ENCODE measurements at places on chromosomes 16 and 17.

- no peak for DNase-seq
Observed at GRCh38 chr16:54030451-54030850, 256.1 kb downstream of the IRX3 start.

DNA sequence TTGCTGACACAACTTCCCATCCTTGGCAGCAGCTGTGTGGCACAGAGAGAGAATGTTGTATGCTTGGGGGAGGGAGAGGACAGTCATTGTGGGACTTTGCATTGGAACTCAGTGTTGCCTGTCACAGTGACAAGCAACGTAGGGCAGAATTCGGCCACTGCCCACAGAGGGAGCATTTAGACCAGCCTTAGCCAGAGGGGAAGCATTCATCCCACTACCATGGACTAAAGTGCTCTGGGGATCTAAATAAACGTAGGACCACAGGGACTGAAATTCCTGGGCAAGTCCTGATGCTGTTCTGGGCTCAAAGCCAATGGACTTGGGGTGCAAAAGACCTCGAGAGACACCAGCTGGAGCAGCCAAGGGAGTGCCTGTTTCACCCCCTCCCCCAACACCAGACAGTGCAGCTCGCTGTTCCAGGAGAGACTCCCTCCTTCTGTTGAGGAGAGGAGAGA, 44.9 kb downstream of the ABCA8 start:
- no peak for DNase-seq

GRCh38 chr16:66752379-66752778, 970 bp upstream of the DYNC1LI2 start:
- no peak for DNase-seq

DNA sequence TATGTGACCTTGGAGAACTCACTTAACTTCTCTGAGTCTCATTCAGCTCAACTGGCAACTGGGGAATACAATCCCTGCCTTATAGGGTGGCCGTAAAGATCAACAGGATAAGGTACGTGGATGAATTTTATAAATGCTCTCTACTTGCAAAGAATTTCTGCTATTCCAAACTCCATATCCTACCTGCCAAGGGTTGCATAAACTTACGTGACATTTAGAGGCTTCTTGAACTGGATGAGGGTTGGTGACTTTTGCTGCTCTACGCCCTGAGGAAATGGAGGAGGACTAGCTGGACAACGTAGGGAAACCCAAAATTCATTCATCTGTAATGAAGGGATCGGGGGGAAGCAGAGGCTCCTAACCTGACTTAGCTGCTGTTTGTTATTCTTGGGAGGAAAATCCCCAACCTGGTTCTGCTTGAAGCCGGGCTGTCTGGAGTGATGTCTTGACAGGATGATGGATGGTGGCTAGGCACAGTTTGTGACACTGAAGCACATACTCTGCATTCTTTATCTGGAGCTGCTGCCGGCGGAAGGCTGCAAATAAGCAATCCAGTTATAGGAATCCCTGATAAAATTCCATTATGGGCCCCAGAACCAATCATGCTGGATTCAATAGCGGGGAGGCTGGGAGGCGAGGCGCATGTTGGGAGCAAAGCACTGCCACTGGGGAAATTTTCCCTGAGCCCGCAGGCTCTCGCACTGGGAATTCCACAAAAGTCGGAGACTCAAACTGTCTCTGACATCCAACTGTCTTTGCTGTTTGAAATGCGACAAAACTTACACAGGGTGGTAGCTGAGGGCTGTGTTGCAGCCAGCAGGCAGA, 94.7 kb upstream of the SDK2 start:
- DNase-seq = peak; percentile 85

GRCh38 chr16:65122724-65123395, 997 bp upstream of the CDH11 start:
- DNase-seq = peak; percentile 32

GRCh38 chr17:65370669-65371131, 190.7 kb downstream of the AXIN2 start:
- peak; percentile 28 for DNase-seq

DNA sequence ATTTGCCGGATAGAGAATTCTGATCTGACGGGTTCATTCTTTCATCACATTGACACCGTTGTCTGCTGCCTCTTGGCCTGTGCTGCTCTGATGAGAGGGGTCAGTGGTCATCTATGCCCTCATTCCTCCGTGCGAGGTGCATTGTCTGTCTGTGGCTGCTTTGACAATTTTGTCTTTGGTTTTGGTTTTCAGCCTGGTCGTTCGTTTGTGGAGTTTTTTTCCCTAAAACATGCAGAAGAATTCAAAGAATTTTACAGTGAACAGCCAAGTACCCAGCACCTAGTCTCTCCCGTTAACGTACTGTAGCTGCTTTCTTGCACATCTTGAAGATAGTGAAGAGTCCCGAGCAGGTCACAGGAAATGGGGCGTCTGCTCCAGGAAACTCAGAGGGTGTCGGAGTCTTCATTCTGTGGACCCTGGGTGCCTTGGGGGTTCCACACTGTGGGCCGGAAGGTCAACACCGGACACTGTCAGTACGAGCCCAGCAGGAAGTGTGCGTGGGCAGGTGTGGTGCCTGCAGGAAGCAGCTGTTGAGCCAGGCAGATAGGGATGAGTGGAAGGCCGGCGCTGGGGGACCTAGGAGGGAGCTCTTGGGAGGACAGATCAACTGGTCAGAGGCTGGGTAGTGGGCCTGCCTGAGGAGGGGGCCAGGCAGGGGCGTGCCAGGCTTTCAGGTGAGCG, 28.2 kb downstream of the CRAMP1 start:
- DNase-seq = no peak

DNA sequence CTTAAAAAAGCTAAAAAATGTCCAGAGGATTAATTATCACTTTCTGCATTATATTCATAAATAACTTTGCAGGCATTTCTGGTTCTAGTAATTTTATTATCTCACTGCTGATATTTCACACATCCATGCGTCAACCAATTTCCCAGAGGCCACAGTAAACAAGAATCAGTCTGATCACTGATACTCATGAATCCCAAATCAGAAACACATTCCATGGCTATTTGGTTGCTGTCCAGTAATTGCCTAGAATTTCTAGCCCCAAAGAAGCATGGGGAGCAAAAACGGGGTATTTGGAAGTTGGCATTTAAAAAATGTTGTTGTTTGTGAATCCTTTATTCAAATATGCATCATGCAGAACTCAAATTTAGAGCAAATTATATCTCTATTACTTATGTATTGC, 244.8 kb downstream of the CDH8 start:
- no peak for DNase-seq

DNA sequence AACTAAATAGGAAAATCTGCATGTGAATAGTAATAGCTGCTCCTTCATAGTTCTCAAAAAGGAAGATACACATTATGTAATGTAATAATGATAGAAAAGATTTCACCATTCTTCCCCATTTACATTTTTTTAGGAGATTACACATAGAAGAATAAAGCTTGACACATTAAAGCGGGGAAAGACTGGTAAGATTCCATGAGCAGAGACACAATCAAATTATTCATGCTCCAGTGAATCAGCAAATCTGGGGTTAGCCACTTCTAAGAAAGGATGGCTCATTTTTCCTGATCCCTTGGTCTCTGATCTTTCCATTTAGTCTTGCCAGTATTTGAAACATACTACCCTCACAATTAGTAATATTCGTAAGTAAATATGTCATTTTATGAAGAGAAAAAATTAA, 81.9 kb downstream of the CA4 start:
- no peak for DNase-seq

DNA sequence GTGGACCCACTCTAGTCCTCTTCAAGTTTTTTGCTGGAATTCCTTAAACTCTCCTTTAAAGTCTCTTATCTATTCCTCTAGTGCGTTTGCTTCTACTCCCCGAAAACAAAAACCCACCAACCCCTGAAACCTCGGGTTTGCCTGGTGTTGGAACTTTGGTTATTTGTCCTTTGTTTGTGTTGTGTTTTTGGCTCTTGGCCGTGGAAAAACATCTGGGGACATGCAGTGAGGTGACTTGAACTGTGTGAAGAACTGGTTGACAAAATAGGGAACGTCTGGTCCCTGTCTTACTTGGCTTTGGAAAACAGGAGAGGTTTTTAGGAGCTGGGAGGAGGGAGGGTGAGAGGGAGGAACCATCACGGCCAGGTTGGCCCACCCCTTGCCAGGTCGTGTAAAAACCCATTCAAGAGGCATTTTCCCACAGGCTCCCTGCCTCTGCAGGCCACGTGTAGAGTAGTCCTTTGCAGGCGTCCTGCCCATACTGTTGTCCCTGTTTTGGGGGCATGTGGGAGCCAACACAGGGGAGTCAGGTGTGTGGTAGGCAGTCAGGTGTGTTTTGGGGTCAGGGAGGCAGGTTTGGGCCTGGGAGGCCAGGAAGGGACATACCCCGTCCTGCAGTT, 169.3 kb downstream of the RAB11FIP4 start:
- peak; percentile 55 for DNase-seq

DNA sequence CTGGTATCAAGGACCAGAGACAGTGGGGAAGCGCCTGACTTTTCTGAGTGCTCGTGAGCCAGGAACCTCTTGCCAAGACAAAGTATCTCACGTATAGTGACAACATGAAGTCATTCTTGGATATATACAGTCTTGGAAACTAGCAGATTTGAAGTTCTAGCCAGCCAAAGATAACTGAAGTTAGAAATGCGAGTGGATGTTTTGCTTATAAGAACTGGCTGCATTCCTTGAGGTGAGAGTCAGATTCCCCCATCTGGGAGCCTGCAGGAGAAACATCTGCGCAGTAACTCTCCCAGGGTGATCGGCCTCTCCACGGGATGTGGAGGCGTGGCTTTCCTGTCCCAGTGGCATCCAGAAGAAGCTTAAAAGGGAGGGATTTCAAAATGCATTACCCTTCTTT, 89.8 kb downstream of the SHISA6 start:
- DNase-seq = peak; percentile 3

GRCh38 chr17:81240761-81241160, 1.6 kb downstream of the NDUFAF8 start:
- DNase-seq = no peak

GRCh38 chr16:889586-889985, 81.2 kb downstream of the LMF1 start:
- no peak for DNase-seq

- DNase-seq = no peak
Observed at GRCh38 chr16:13885700-13886099, 34.3 kb upstream of the ERCC4 start.

GRCh38 chr16:74034862-74035261, 261.8 kb upstream of the PSMD7 start:
- peak; percentile 43 for DNase-seq

DNA sequence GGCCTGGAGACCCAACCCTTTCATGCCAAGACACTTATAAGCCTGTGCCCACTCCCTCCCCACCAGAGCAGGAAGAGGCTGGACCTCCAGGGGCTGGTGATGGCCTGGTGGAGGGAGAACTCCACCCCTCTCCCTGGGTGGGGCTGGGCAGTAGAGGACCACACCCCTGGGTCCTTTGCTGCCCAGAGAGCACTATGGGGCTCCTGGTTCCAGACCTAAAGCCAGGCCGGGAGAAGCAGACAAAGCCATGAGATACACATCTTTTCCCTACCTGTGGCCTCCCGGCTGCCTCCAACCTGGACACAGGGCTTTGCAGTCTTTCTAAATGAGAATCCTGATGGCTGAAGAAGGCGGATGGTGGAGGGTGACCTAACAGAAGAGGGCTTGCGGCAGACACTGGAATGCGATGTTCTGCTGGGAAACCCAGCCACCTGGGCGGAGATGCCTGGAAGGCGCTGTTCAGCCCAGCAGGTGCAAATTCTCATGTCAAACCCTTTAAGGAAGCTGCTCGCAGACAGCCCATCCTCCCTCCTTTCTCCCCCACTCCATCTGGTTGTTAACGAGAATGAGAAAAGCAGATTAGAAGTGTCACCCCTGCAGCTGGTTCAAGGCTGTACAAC, 43.9 kb upstream of the KIFC3 start:
- DNase-seq = peak; percentile 98

DNA sequence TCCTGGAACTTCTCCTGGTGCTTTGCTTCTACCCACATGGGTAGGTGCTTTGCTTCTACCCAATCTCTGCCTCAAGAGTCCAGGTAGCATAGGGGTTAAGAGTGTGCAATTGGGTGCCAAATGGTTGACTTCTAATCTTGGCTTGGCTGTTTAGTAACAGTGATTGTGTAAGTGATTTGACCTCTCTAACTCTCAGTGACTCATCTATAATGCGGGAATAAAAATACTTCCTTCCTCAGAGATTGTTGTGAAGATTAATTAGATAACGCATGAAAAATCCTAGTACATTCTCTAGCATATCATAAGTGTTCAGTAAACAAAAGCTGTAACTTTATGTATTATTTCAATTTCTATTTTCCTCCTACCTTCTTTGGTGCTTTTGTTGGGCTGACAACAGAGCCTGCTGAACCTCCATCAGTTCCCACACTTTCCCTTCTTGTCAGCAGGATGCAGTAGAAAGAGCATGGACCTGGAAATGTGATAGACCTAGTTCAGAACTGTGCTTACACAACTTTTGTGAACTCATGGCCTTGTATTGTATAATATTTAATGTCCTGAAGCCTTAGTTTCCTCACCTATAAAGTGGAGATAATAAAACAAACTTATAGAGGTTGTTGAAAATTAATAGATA, 72.9 kb upstream of the SMIM36 start:
- DNase-seq = no peak

GRCh38 chr17:33039874-33040273, 48.2 kb downstream of the SPACA3 start:
- DNase-seq = no peak

DNA sequence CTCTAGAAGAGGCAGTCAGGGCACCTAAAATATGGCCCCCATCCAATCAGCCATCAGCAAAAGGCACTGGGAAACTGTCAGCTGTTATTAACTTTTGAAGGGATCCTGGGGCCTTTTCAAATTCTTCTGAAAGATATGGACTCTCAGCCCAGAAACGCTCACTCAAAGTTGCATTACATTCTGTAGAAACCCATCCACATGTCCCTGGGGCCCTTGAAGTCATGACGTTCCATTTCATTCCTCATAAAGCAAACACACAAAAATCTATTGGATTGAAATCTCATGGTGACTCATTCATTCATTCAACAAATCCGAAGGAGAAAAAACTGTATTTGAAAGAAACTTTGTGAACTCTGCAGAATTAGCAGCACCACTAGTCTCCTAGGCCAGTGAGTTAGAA, 215.3 kb downstream of the C16orf95 start:
- DNase-seq = no peak

GRCh38 chr16:88634141-88634993, 4.0 kb upstream of the IL17C start:
- DNase-seq = peak; percentile 90

DNA sequence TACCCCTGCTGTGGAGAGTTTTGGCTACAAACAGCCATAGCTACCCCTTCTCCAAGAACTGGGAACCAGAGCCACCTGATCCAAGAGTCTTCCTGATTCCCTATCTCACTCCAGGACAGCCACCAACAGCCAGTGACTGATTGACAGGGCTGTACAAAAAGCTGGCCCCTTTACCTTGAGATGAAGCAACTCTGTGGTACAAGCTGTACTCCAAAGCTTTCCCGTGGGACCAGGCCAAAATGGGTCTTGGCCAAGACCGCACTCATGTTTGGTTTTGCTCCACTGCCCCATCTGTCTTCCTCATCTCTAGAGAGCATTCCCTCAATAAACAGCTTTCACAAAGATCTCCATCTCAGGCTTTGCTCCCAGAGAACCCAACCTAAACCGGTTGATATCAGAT, 43.6 kb downstream of the RNF157 start:
- no peak for DNase-seq

- DNase-seq = no peak
Observed at GRCh38 chr17:35796942-35797341, 1.5 kb upstream of the MMP28 start.

- DNase-seq = peak; percentile 29
Observed at GRCh38 chr16:87206646-87207451, 110.3 kb downstream of the C16orf95 start.

GRCh38 chr16:23929237-23929636, 93.5 kb downstream of the PRKCB start:
- DNase-seq = no peak

GRCh38 chr16:70749006-70749678, 51.8 kb downstream of the VAC14 start:
- no peak for DNase-seq
